NCI-H1417 treated with DMSO at 0.1 percent for 48 hours (cell line): ENCODE measurements at places on chromosomes 7 and 10.

- no peak for DNase-seq
Observed at GRCh38 chr7:132149436-132150304, 426.6 kb downstream of the PLXNA4 start.

GRCh38 chr10:37226524-37226923 is 101.1 kb downstream of the ANKRD30A start:
- no peak for DNase-seq

GRCh38 chr7:87199241-87199640 is 20.3 kb downstream of the TMEM243 start:
- no peak for DNase-seq

DNA sequence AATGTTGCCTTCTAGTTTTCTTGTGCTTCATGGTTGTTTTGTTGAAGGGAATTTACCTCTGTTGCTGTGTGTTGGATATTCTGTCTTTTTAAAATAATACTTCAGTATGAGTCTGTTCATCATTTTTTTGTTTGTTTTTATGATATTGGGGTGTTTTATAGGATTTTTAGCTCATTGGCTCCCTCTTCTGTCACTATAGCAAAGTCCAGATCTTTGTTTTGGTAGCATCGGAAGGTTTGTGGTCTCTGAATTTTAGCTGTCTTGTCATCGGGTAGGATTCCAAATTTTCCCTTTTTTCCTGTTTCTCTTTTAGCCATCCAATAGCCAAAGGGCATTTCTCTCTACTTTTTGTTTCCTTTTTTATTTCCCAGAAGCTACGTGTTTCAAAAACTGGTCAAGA is 91.4 kb downstream of the EXOC4 start:
- no peak for DNase-seq

- DNase-seq, result no peak
Observed at GRCh38 chr10:57716884-57717283, 550.8 kb downstream of the IPMK start.

GRCh38 chr7:77383333-77383740 is 32.8 kb downstream of the GSAP start:
- no peak for DNase-seq
